ENCODE measurements at places on chromosomes 7 and 10.
A peak's percentile ranks its signal among the peaks of the same experiment; 100 is the strongest.

DNA sequence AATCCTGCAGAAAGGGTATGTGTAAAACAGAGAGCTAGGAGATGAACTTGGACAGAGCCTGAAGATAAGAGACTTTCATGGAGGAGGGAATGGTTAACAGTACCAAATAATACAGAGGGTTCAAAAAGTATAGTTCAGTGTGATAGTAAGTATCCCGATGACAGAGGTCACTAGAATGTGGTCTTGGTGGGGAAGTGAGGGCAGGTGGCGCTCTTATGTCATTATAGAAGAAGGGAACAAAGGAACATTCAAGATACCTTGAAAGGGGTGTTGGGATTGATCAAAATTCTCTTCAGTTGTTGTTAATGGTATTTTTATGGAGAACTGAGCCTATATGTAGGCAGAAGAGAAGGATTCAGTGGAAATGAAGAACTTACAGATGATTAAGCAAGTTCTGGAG is 312.5 kb downstream of the SUGCT start:
- no peak for DNase-seq

- no peak for DNase-seq
Measured at GRCh38 chr10:132634241-132634946, 96.8 kb downstream of the INPP5A start.

- no peak for DNase-seq
Measured at GRCh38 chr10:26217396-26218086, 967 bp downstream of the GAD2 start.

DNA sequence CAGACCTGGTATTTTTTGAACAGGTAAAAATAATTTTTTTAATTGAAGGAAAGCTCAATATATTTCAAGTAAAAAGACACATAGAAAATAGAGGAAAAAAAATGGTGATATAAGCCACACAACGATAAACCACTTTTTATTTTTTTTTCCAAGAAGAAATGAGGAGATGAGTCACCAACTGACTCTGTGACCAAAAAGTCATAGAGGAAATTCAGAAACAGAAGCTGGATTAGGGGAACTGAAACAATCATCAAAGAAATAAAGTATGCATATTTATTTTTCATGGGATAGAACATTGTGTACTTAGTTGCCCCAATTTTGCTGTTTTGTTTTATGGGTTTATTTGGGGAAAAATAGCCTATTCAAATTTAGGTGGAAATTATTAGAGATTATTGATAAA is 176.8 kb upstream of the AGR3 start:
- no peak for DNase-seq

DNA sequence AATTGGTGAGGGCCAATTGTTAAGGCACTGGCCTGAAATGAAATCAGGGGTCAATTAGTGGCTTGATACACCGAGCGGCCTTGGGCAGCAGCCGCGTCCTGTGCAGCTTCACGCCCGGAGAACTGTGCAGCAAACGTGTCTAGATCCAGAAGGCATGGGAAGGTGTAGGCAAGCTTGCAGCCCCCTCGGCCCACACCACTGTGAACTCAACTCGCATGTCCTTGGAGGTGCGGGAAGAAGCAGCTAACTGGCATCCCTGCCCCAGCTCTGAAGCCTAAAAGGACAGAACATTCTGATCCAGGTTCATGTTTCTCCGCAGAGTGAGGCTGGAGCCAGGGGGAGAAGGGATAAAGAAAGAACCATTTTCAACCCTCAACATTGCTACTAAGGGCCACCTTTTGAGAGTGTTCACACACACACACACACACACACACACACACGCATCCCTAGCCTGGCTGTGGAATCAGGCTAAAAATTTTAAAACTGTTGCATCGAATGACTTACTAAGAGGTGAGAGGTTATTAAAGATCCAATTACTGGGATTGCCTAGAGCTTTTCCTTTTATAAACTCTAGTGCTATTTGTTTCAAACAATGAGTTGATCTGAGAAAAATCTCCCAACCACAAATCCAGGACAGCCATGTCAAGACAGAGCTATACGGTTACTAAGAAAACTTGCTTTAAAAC is 104.0 kb downstream of the PARP12 start:
- DNase-seq, result no peak

DNA sequence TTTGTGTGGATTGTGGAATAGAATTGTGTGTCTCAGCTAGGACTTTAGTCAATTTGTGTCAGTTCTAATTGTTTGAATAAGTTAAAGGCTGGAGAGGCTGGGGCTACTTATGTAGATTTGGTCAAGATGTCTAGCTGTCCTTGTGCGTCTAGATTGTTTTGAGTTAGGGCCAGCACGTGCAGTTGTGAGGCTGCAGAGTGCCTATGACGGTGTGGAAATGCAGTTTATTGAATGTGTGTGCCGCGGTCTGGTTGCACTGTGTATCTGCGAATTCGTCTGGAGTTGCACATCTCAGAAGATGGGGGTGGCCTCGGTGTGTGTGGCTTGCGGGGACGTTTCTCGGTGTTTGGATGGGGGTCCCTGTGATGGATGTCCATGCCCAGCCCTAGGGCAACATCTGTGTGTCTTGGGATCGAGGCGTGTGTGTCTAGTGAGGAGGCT is 10.2 kb downstream of the EMX2 start:
- no peak for DNase-seq

DNA sequence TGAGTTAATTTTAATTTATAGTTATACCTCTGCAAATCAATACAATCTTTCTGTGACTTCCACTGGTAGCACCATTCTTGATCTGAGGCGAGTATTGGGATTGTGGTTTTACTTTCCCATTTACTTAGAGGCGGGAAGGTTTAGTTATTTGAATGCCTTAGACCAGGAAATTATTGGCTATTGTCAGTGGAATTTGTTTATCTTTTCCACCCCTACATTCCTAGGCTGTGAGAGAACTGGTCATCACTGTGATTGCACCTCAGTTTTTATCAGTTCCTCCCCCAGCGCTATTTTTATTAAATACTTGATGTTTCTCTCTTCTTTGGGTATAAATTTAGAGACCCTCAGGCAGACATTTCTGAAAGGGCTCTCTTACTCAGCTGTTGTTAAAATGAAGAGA is 29.9 kb downstream of the CDK14 start:
- DNase-seq, result no peak

GRCh38 chr10:28928484-28928883 is 251.2 kb downstream of the BAMBI start:
- DNase-seq, result no peak

DNA sequence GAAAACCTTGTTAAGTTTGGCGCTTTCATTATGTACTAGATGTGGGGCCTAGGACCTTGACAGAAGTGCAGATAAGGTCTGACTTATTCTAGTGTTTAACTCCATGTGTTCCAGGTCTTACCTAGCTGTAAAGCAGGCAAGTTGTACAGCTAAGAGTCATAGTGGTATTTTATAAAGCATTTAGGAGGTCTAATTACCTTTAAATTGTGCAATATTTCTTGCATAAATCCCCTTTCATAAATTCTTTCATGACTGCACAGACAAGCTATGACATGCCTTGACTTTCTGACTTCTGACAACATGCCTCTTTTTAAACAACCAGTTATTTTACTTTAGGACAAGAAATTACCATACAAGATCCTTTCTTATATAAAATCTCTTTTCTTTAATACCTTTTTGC is 151.6 kb upstream of the VSTM2A start:
- no peak for DNase-seq

- no peak for DNase-seq
Measured at GRCh38 chr7:150992833-150993302, 2.1 kb downstream of the NOS3 start.

GRCh38 chr7:55593515-55594318 is 21.4 kb upstream of the VOPP1 start:
- peak; percentile 61 for DNase-seq

GRCh38 chr10:36515319-36515718 is 610.1 kb upstream of the ANKRD30A start:
- DNase-seq, result no peak

DNA sequence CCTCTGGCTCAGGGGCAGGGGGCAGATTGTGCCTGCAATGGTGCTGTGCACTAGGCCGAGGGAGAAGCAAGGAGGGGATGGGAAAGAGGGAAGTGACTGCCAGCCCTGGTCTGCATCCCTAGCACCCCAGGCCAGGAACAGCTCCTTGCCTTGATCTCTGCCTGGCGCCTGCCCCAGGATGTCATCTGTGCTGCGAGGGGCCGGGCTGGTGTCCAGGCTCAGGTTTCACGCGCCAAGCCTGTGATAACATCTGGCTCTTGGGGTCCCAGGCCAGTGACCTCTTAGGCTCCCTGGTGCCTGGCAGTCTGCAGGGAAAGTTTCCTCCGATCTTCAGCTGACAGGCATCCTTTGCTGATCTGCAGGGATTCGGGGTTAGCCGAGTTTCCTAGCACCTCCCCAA is 193.5 kb upstream of the GPR26 start:
- no peak for DNase-seq

- DNase-seq, result no peak
Measured at GRCh38 chr7:51446785-51447184, 130.2 kb upstream of the COBL start.

DNA sequence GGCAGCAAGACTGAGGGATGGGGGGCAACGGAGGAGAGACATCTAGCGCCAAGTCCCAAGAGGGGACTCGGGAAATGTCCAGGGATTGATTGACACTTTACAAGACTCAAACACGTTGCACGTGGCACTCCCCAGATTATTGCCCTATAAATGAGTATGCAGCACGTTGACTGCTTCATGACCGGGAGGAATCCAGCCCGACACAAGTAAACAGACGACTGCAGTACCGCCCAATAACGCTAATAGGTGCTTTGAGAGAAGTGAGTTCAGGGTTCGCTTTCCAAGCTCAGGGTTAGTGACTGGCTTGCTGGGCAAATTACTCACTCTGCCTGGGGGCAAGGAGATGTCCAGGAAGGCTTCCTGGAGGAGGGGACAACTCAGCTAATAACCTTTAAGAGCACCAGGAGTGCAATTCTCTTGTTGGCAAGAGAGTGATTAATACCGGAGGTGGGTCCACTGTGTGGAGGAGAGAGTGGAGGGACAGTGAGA is 73.3 kb upstream of the MYL10 start:
- no peak for DNase-seq

- no peak for DNase-seq
Measured at GRCh38 chr7:24668927-24669635, 88.2 kb downstream of the GSDME start.

- DNase-seq, result no peak
Measured at GRCh38 chr10:45377858-45378257, 3.8 kb downstream of the ALOX5 start.

All from activated naive CD4-positive, alpha-beta T cell (primary cell).